GM23248 (cell line): ENCODE measurements at places on chromosomes 3 and 15.

GRCh38 chr15:66650433-66650832 lies 51.6 kb upstream of the SMAD6 start:
- DNase-seq = peak; percentile 33

GRCh38 chr3:47265008-47265407 lies 17.6 kb downstream of the KIF9 start:
- no peak for DNase-seq

GRCh38 chr3:108838436-108838835 lies 15.8 kb downstream of the TRAT1 start:
- DNase-seq = no peak

DNA sequence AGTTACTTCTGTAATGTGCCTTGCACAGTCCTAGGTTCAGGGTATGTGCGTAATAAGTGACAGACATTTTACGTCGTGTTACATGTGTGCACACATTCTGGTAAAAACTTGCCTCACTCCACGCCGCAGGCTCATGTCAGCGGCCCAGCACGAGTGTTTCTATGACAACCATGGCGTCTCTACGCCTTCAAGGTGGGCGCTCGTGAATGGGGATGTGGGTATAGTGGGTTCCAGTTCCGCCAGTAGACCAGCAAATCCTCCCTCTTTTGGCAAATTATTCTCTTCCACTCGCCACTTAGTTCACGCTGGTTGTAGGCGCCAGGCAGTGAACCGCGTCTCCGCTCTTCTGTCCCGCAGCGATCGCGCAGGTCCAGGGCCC lies 40.3 kb downstream of the CHST14 start:
- DNase-seq = no peak

DNA sequence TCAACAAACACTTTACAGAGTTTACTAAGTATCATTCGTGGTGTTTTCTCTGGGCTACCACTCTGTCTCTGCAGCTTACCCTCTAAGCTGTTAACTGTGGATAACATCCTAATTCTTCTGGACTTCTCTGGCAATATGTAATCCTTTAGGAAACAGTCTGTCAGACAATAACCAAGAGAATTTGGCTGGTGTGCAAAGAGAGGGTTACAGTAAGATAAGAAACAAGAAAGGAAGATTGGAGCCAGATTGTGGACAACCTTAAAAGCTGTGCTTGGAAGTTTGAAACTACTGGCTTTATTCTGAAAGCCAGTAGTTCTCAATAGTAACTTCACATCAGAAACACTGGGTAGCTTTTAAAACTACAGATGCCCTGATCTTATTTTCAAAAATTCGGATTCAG lies 778 bp downstream of the ARL6 start:
- DNase-seq = peak; percentile 14

GRCh38 chr15:74845581-74845980 lies 2.6 kb upstream of the ULK3 start:
- no peak for DNase-seq

DNA sequence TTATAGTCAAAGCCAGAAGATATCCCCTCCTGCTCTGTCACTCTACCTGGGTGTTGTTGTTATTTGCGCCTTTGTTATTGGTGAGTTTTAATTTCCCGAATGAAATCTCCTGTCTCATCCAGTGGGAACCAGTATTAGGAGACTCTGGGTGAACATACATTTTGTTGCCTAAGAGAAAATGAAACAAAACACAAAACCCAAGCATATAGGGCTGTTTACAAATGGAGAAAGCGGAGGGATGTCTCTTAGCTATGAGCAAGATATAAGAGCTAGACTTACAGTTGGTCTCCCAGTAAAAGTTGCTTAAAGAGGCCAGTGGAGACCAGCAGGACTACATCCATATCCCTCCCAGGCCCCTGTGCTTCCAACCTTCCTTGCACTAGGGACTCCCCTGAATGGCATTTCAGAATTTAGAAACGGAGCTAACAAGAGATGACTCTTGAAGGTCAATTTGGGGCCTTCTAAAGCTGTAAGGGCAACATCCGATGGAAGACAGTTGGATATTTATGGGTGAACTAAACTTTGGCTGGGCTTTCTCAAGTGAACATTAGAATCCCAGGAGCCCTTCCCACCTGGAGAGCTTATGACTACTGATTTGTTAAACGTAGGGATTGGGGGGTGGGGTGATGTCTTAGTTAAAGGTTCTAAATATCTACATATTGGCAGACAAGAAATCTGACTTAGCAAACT lies 2.7 kb downstream of the EOMES start:
- DNase-seq = no peak

GRCh38 chr3:115100806-115101205 lies 46.3 kb downstream of the ZBTB20 start:
- DNase-seq = no peak

GRCh38 chr15:67781907-67782690 lies 43.2 kb upstream of the SKOR1 start:
- no peak for DNase-seq

GRCh38 chr3:5011555-5012256 lies 32.5 kb downstream of the BHLHE40 start:
- DNase-seq = no peak

- no peak for DNase-seq
These were observed 670.0 kb downstream of the SI start for GRCh38 chr3:164408326-164408725.

DNA sequence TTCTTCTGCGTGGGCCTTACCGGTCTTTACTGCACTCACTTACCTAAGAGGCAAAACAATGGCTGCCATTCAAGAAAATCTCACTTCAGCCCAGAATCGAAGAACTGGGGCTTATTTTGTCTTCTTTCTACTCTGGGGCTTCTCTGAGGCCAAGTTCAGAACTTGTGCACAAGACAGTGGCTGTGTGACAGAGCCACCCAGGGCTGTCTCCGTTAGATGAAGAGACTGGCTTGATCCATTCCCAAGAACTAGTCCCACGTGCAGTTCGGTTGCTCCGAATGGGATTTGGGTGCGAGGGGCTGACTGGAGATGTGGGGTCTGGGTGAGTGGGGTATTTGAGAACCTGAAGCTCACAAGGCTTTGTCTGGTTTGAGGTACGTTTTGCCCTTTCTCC lies 795 bp upstream of the TCF12 start:
- DNase-seq = peak; percentile 56

- DNase-seq = no peak
These were observed at the start of gene PRR23A for GRCh38 chr3:139006051-139006716. TSS of gene PRR23A (minus strand) at chr3:139006268. CDS start at chr3:139006268, 0 bp downstream.

DNA sequence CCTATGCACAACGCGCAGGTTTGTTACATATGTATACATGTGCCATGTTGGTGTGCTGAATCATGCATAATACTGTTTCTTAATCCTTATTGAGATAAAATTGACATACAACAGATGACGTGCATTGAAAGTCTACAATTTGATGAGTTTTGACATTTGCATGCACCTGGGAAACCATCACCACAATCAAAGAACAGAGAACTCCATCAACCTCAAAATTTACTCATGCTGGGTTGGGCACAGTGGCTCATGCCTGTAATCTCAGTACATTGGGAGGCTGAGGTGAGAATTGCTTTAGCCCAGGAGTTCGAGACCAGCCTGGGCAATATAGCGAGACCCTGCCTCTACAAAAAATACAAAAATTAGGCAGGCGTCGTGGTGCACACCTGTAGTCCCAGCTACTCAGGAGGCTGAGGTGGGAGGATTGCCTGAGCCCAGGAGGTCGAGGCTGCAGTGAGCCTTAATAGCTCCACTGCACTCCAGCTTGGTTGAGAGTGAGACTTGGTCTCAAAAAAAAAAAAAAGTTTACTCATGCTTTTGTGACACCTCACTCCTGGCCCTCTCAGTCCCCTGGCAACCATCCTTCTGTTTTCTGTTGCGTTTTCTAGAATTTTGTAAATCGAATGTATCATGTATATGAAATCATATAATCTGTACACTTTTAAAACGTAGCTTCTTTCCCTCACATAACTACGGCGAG lies 56.6 kb downstream of the BHLHE40 start:
- peak; percentile 33 for DNase-seq

DNA sequence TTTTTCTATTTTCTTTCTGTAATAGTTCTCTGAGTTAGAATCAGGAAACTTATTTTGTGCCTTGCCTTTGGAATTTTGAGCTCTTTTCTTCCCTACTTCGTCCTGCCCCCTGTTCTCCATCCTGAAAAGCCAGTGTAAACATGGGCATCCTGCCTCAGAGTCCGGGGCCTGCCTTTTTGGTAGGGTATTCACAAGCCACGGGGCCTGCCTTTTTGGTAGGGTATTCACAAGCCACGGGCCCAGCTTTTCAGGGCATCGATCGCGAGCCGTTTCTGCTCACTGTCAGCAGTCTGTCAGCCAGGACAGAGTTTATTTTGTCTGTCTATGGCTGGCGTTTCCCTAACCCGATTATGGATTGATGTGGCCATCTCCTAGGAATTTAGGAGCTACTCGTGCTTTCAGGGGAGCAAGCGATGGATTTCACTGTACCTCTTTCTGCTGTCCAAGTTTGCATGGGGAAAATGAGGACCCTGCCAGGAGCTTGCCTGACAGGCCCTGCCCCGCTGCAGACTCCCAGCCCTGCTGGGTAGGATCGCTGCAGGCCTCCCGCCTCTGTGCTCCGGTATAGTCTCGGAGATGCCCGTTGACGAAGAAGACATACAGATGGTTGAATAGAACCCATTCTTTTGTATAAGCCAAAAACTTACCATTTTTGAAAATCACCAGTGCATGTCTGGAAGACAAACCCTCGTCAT lies 12.8 kb downstream of the SYNM start:
- no peak for DNase-seq

GRCh38 chr3:47762233-47762632 lies 19.5 kb downstream of the SMARCC1 start:
- DNase-seq = peak; percentile 38

- peak; percentile 30 for DNase-seq
These were observed 45.9 kb upstream of the LIMD1 start for GRCh38 chr3:45548681-45549075.

DNA sequence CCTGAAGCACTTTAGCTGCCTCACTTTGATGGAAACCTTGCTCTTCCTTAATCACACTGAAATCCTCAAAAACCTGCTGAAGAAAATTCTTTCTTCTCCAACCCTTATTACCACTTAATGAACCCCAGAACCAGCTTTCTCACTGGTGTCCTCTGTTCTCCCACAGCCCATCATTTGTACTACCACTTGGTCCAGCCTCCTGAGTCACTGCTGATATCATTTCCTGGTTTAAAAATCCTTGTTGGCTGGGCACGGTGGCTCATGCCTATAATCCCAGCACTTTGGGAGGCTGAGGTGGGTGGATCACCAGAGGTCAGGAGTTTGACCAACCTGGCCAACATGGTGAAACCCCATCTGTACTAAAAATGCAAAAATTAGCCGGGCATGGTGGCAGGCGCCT lies 418.6 kb upstream of the KCNMB2 start:
- DNase-seq = peak; percentile 16

DNA sequence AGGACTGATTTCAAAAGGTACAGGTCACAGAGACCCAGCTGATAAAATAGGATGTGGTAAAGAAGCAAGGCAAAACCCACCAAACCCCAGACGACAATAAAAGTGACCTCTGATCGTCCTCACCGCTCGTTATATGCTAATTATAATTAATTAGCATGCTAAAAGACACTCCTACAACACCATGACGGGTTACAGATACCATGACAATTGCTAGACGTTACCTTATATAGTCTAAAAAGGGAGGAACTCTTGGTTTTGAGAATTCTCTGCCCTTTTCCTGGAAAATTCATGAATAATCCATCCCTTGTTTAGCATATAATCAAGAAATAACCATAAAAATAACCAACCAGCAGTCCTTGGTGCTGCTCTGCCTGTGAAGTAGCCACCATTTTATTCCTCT lies 74.7 kb upstream of the MB21D2 start:
- no peak for DNase-seq

DNA sequence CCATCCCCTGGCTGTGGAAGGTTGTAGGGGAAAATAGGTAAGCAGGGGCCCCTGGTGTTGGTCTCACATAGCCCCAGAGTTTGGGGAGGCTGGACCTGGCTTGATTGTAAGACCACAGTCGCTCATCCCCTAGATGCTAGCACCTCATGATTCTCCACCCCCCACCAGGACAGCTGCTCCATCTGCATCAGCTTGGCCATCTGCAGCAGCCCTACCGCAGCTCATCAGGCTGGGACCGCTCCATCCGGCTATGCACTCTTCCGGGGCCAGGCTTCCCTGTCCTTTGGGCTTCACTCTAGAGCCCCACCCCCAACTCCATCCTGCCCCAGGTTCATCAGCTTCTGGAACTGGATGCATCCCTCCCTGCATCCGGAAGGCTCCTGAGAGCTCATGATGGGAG lies 12.6 kb downstream of the SCN5A start:
- no peak for DNase-seq

- no peak for DNase-seq
These were observed 69.8 kb downstream of the CHRNA7 start for GRCh38 chr15:32099956-32100684.

- DNase-seq = no peak
These were observed 187.7 kb upstream of the SLC24A5 start for GRCh38 chr15:47932951-47933641.

GRCh38 chr3:177361081-177361938 lies 164.0 kb upstream of the TBL1XR1 start:
- no peak for DNase-seq

DNA sequence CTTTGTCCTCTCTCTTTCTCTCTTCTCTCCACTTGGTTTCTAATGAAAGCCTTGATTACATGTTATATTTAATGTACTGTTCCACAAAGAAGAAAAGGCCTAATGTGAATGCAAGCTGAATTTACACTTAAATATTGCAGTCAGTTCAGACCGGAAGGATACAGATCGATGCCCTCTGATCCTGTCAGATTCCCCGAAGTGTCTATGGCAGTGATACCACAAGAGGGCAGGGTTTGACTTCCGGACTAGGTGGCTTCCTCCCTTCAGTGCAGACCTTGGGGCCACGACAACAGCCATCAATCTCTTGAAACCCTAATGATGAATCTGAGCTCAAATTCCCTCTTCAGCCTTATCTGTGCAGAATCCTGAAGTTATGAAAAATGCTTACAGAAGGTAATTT lies 29.5 kb downstream of the AGTR1 start:
- peak; percentile 52 for DNase-seq

- no peak for DNase-seq
These were observed 12.3 kb upstream of the MB21D2 start for GRCh38 chr3:192929755-192930547.

DNA sequence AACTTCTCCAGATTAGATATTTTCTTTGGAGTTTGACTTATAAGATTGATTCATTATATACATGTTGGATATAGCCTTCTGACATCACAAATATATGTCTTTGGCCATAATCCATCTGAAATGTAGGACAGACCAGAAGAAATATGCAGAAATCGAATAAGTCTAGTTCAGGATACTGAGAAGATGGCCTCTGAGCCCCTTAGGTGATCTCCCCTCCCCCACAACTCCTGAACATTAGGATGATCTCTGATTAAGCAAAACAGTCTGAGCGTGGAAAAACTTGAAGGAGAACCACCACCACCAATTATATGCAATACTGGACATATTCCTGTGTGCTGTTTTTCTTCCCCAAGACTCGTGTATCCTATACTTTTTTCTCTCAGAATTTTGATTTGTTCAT lies 3.2 kb downstream of the SETD5 start:
- peak; percentile 35 for DNase-seq

- peak; percentile 93 for DNase-seq
These were observed 76.1 kb upstream of the THBS1 start for GRCh38 chr15:39504808-39505207.
